ENCODE measurements at places on chromosomes 3 and 15.

GRCh38 chr15:49026700-49027099 lies 19.5 kb downstream of the SECISBP2L start:
- DNase-seq = no peak

DNA sequence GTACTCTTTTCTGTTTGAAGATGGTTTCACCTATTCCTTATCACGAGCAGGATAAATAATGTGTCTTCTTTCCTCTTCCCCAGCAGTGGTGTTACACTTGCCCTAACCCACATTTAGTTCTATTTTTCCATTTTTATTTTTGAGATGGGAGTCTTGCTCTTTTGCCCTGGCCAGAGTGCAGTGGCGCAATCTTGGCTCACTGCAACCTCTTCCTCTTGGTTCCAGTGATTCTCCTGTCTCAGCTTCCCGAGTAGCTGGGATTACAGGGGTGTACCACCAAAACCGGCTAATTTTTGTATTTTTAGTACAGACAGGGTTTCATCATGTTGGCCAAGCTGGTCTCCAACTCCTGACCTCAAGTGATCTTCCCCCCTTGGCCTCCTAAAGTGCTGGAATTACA lies 372.4 kb downstream of the FOXP1 start:
- no peak for DNase-seq

DNA sequence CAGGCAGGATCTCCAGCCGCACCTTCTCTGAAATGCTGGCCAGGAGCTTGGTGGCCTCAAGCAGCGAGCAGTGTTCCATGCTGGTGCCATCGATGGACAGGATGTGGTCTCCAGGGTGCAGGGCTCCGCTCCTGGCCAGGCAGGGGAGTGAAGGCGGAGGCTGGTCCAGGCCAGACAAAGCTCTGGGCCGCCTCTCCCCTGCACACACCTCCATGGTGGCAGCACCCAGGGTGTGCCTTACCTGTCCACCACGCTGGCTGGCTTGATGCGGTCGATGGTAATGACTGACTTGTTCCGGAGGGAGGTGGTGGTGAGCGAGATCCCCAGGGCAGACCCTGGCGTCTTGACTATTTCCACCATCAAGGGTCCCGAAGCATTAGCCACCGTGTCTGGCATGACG lies 20.0 kb downstream of the GRIP2 start:
- no peak for DNase-seq

GRCh38 chr3:115706311-115706829 lies 83.1 kb downstream of the GAP43 start:
- DNase-seq = peak; percentile 75

DNA sequence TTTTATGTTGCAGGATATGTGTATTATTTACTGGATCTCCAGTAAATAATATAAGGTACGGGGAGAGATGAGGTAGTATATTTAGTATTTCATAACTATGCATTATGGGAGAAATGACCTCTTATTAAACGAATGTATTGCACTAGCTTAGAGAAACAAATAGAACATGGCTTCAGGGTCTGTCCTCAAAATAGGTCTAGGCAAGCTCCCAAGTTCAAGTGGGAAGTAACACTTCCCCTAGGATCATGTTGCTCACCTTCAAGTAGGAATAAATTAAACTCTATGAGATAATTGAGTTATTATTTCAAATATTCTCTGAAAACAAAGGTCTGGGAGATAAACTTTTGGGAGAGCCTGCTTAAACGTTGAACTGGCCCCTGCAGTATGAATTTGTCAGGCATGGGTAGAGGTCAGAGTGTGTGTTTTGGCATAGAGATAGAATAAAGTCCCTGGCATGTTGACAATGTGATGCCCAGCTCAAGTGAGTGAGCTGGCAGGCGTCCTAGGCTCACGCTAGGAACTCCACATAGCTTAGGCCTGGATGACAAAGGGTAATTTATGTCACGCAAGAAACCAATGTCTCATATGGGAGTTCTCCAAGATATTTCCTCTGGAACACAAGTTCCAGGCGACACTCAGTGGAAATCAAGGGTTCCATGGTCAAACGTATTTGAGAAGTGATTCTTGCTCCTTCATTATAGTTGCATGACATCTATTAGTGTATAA lies 236.8 kb downstream of the CACNA2D3 start:
- no peak for DNase-seq

DNA sequence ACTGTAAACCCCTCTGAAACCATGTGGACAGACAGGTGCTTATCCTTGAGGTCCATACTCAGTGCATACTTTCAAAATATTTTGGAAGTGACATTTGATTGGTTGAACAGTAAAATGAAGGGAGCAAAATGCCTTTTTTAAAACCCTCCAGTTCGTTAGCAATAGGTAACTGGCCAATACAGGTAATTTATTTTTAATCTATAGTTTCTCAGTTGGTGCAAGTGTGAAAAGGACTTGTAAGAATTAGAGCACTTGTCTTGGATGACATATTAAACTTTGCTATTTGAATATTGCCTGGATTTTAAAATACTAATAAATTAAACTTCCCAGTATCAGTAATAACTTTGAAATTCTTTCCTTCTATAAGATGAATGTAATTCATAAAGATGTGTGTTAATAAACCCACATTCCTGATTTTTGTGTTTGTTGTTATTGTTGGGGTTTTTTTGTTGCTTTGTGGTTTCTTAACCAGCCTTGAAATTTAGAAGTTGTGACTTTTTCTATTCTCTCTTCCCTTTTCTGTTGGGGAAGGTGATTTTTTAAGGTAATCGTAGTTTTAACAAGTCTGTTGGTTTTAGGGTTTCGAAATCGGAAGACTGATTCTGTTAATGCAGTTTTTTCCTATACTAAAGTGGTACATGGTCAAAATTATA lies 90.0 kb downstream of the STT3B start:
- no peak for DNase-seq

- DNase-seq = no peak
These were observed 904.6 kb downstream of the PDCD6IP start for GRCh38 chr3:34703053-34703452.

DNA sequence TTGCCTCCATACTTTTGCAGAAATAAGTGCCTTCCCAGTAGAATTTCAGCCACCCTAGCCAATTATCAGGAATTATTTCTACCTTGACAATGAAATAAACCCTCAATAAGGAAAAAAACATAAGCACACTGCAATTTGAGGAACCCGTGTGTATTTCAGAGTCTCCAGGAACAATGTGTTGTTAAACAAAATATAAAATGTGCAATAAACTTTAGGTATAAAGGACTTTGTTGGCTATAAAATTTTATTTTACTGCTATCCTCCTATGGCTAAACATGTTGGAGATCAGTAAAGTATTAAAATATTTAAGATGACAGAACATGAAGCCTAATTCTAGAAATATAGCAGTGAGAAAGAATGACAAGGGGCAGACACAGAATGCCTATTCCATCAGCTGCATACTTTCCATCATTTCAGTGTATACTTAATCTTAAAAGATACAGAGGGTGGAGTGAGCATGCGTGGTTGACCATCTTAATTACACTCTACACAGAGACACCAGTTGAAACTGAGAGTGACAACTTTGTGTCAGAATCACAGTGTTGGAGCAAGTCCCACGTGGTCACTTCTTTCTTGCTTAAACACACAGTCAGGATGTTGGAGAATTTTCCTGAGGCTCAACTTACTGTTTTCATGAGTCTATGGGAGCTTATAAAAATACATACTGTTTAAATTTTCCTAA lies 79.0 kb upstream of the SUCLG2 start:
- no peak for DNase-seq

DNA sequence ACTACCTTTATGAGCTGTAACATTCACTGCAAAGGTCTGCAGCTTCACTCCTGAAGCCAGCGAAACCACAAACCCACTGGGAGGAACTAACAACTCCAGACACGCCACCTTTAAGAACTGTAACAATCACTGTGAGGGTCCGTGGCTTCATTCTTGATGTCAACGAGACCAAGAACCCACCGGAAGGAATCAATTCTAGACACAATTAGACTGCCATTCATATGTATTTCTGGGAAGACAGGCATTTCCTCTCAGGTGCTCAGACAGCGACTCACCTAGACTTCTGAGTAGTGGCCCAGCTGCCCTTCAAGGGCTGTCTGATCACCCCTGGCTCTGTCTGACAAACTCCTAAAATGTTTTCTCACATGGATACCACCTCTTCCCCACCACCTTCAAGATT lies 506.8 kb downstream of the PDCD6IP start:
- DNase-seq = no peak

DNA sequence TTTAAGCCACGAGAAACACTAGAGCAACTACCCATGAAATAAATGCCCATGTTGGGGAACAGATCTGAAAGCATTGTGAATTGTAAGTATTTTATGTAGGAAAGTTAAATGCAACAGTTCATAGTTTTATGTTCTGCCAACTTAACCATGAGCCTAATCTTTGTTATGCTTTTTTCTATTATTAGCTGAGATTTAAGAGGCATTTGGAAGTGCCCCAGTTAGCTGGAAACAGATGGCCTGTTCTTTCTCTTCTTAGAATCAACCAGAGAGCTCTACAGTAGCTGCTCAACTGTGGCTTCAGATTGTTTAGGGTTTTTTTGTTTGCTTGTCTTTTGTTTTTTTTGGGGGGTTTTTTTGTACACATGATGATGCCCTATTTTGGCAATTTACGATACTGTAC lies 284.4 kb downstream of the KCNH8 start:
- no peak for DNase-seq

DNA sequence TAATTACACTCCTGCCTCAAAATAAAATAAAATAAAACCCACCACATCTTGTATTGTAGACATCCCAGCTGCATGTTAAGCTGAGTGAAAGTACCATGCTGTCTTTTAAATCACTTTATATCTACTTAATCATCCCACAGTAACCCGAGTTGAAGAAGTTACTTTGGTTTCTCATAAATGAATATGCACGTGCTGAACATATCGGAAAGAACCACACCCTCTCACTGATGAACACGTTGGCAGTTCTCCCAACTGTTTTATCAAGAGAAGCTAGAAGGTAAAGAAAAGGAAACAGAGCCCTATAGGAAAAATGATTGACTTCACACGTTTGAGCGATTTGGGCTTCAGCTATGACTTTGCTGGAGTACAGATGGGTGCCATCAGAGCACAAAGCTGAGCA lies 15.9 kb upstream of the TM4SF19 start:
- no peak for DNase-seq

GRCh38 chr3:159077860-159078259 lies 276.0 kb downstream of the MFSD1 start:
- peak; percentile 55 for DNase-seq

DNA sequence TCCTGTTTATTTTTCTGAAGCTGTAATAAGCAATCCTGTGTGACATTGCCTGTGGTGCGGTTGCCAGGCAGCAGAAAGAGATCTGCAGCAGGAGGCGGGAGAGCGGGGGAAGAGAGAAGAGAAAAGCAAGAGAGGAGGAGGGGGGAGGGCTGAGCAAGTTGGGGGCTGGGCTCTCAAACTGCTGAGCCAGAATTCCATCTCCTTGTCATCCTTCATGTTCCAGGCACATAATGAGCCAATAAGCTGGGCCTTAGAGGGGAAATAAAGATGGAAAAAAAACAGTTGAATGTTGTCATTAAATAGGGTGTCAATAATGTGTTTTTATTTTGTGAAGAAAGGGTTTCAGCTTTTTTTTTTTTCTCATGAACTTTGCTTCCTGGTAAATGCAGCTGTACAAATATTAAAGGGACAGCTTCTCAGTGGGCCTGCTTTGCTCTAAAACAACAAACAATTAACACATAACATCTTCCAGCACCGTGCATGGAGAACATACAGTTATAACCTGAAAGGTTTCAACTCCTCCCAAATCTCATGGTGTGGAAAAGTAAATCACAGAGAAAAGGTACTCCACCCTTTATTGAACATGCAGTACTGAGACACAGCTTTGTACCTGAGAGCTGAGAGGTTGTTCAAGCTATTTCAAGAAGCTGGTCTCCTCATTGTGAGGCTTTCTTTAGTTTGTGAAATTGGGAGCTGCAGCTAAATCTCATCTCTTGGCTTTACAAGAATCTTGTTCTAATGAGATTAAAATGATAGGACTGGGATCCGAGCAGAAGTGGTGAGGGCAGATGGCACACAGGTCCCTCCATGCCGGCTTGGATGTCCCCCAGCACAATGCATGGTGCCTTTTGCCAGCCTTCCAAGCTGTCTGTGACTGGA lies 451.1 kb upstream of the KCNMB2 start:
- DNase-seq = peak; percentile 71

DNA sequence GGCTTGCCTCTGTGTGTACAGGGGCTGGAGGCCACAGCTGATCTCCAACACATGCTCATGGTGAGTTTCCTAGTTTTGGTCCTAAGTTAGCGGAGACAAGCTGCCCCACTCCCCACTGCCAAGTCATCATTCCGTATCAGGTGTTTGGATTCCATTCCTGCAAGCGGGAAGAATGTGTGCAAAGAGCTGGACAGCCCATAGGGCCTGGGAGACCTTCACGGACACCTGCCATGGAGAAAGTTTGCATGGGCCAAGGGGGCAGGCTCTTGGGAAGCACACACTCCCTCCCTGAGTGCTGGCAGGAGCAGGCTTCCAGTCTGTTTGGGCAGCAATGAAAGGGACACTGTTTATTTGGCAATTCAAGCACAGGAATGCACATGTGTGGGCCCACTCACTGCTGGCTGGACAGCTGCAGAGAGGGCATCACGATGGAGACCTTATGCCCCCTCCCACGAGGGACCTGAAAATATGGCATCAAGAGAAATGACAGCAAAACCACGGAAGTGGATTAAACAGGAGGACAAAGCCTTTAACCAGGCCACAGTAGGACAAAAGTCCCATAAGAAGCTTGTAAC lies 149.7 kb downstream of the KLF13 start:
- no peak for DNase-seq

- DNase-seq = no peak
These were observed 1.3 kb downstream of the PAQR9 start for GRCh38 chr3:142962175-142962519.

- DNase-seq = peak; percentile 72
These were observed 87.5 kb downstream of the FAM43A start for GRCh38 chr3:194773216-194773615.

GRCh38 chr15:22962611-22963010 lies 17.6 kb downstream of the CYFIP1 start:
- no peak for DNase-seq

DNA sequence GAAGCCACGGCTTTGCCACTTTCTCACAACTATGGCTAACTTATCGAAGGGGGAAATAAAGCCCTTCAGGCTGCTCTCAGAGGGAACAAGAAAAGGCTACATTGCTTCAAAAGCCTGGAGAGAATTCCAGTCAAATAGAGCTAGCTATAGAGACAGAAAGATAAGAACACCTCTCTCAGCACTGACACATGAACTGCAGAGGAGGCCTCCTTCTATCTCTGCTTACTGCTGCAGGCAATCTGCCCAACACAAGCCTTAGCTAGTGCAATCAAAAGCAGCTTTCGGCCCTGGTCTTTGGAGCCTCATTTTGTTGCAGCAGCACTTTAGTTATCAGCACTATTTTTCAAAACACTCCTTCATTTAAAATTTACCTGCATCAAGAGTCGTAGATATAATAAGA lies 118.4 kb upstream of the ROBO1 start:
- no peak for DNase-seq

GRCh38 chr3:48285675-48286074 lies 44.8 kb downstream of the ZNF589 start:
- DNase-seq = no peak

GRCh38 chr3:196793246-196793645 lies 53.6 kb downstream of the PAK2 start:
- peak; percentile 99 for DNase-seq

Measured in fibroblast of the aortic adventitia (primary cell).